ENCODE measurements at places on chromosomes 3 and 15. TPM values are rescaled to one million over a fixed set of nuclear protein-coding genes. Genes with fewer than 3 reads are reported as not detected.

GRCh38 chr3:72487078-72487765, 361.0 kb downstream of the SHQ1 start:
- no peak for DNase-seq
- peaks cover 30% of the 10 kb centered on the region for H3K4me1 ChIP-seq
- no peak overlapping the region for H3K27ac ChIP-seq
- H3K36me3 ChIP-seq: no peaks in the 10 kb centered on the region
- H3K4me3 ChIP-seq: no peak overlapping the region
- peaks cover 15% of the 10 kb centered on the region for H3K27me3 ChIP-seq

DNA sequence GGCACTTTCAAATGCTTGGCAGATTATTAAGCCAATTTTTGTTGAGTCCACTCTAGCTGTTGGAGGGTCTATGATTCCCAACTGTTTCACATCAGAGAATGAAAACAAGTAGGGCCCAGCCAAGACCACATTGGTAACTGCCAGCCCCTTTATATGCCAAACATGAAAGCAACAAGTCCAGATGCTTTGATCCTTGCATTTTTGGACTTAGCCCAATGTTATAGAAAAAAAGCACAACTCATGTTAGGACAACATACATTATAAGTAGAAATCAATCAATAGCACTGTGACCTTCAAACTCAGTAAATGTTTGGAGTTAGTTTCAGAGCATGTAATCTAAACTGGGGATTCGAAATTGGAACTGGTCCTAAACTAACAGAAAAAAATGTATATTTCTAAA, 674.7 kb downstream of the MECOM start:
- DNase-seq: no peak
- no peaks in the 10 kb centered on the region for H3K4me1 ChIP-seq
- no peaks in the 10 kb centered on the region for H3K27me3 ChIP-seq

HERC2 gene
- 45.7 TPM for total RNA-seq

DNA sequence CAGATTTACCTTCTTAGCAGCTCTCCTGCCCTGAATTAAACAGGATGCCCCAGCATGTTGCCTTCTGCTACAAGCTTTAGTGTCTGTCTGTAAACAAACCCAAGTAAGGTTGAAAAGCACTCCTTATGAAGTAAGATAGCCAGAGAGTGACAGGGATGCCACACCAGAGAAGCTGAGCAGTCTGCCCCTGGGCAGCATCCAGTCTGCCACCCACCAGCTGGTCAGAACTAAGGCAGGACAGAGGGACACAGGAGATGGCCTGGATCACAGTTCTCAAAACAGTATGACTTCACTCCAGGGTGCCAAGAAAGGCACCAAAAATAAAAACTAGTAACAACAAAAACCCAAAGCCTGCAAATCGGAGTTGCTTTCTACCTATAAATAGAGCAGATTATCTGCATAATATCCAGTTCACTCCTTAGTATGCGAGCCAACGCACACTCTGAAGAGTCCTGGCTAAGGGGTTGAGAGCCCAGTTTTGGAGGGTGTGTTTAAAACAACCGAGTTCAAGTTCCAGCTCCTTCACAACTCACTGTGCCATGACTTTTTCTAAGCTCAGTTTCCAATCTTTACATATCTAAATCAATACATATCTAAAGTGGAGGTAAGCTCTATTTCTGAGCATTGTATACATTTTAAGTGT, 198.9 kb downstream of the KCNMB2 start:
- no peaks in the 10 kb centered on the region for H3K36me3 ChIP-seq
- DNase-seq: no peak
- no peak overlapping the region for H3K4me3 ChIP-seq
- H3K4me1 ChIP-seq: no peaks in the 10 kb centered on the region
- no peak overlapping the region for H3K27ac ChIP-seq
- H3K27me3 ChIP-seq: no peaks in the 10 kb centered on the region

DNA sequence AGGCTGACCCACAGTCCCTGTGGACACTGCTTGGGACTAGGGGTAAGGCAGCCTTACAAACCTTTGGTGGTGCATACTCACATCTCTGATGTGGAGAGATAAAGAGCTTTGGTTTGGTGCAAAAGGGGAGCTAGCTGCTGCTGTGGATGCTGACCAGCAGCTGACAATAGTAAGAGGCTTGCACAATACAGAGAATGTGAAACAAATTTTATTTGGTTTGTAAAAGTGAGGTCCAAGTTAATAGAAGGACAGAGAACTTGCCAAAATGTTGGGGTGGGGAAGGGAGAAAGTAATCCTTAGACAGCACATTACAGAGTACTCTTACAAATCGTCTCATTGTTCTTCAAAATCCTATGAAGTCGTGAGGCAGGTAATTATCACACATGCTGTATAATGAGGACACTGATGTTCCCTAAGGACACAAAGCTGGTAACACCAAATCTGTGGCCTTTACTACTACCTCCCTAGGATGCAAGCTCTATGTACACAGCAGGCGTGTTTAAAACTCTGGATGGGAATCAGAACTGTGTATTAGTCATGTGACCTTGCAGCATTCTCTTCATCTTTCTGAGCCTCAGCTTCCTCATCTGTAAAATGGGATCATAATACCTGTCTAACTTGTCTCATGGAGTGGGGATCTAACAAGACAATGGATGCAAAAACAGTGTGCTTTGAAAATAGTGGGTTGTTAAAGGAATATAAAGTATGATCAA, 21.6 kb downstream of the ARHGAP31 start:
- DNase-seq: no peak
- H3K4me1 ChIP-seq: peaks cover 12% of the 10 kb centered on the region
- H3K36me3 ChIP-seq: peaks cover 17% of the 10 kb centered on the region
- H3K27me3 ChIP-seq: no peaks in the 10 kb centered on the region
- no peak overlapping the region for H3K4me3 ChIP-seq

DNA sequence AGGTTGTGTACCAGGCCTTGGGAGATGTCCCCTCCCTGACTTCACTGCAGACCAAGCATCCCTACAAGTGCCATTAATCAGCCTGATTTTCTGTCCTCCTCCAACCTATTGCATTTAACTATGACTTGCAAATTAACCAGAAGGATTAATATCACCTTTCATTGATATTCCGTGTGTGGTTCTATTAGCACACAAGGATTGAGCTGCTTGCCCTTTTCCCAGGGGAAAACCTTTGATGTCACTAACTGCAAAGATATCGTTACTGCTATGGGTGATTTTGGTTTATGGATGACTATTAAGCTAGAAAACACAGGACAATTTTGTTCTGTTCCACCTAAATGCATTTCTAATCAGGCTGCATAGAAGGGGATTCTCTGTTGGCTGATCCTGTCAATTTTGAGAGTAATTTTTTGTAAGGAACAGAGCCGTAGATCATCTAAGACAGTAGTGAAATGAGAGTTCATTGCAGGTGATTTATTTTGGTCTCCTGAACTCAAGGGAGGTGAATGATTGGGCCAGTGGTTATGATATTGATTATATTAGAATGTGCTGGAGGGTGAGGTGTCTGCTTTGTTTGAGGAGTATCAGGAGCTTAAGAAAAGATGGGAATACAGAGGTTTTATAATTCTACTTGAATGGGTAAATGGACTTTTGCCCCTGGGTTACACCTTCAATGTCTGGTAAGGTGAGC, 177.5 kb upstream of the SNTN start:
- H3K36me3 ChIP-seq: no peaks in the 10 kb centered on the region
- DNase-seq: no peak
- H3K27ac ChIP-seq: no peak overlapping the region
- no peaks in the 10 kb centered on the region for H3K27me3 ChIP-seq
- no peak overlapping the region for H3K4me3 ChIP-seq

GRCh38 chr15:69034352-69034751, 19.9 kb downstream of the NOX5 start:
- H3K27me3 ChIP-seq: peaks cover 39% of the 10 kb centered on the region
- DNase-seq: no peak
- no peak overlapping the region for H3K27ac ChIP-seq
- H3K4me1 ChIP-seq: peaks cover 4% of the 10 kb centered on the region

A4GNT gene
- total RNA-seq: not detected

DNA sequence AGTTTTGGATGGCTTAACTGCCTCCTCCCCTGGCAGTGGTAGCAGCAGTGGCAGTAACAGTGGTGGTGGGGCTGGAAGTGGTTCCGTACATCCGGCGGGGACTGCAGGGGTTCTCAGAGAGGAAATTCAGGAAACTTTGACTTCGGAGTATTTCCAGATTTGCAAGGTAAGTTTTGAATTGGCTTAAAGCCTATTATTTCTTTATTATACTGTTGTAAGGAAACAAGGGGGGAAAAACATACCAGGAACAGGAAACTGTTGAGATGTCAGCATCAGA, 1.5 kb downstream of the STXBP5L start:
- peaks cover 52% of the 10 kb centered on the region for H3K27me3 ChIP-seq
- H3K4me1 ChIP-seq: peaks cover 17% of the 10 kb centered on the region
- H3K4me3 ChIP-seq: peak overlapping the region; percentile 46
- no peaks in the 10 kb centered on the region for H3K36me3 ChIP-seq
- no peak for DNase-seq
- H3K27ac ChIP-seq: no peak overlapping the region

DNA sequence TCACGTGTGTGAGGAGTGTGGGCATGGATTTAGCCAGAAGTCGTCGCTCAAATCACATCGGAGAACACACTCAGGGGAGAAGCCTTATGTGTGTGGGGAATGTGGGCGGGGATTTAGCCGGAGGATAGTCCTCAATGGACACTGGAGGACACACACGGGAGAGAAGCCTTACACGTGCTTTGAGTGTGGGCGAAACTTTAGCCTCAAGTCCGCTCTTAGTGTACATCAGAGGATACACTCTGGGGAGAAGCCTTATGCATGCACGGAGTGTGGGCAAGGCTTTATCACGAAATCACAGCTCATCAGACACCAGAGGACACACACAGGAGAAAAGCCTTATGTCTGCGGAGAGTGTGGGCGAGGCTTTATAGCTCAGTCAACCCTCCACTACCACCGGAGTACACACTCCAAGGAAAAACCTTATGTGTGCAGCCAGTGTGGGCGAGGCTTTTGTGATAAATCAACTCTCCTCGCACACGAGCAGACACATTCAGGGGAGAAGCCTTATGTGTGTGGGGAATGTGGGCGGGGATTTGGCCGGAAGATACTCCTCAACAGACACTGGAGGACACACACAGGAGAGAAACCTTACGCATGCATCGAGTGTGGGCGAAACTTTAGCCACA, 28.1 kb downstream of the ZNF589 start:
- H3K4me1 ChIP-seq: no peaks in the 10 kb centered on the region
- no peak overlapping the region for H3K4me3 ChIP-seq
- H3K27me3 ChIP-seq: no peaks in the 10 kb centered on the region
- peaks cover 56% of the 10 kb centered on the region for H3K36me3 ChIP-seq
- DNase-seq: no peak

DNA sequence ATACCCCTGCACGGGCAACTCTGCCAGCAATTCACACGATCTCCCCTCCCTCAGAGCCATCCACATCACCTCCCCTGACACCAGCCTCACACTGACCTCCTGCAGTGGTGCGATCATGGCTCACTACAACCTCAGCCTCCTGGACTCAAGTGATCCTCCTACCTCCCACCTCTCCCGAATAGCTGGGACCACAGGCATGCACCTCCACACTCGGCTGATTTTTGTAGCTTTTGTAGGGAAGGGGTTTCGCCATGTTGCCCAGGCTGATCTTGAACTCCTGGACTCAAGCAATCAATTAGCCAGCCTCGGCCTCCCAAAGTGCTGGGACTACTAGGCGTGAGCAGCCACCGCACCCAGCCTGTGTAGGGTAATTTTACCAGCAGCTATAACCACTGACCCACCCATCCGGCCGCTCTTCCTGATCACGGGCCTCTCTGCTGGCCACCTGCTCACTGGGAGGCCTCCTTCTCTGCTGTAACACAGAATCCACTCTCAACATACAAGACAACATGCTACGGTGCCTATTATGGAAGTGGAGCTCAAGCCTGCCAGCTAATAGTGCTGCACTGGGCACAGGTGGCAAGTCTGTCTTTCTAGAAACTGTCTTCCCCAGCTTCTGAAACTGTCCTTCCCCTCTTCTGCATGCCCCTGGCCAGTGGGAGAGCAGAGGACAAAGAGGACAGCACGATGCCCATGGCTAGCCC, 4.6 kb downstream of the GP9 start:
- H3K27me3 ChIP-seq: peaks cover 42% of the 10 kb centered on the region
- H3K4me1 ChIP-seq: peaks cover 8% of the 10 kb centered on the region
- H3K4me3 ChIP-seq: no peak overlapping the region

DNA sequence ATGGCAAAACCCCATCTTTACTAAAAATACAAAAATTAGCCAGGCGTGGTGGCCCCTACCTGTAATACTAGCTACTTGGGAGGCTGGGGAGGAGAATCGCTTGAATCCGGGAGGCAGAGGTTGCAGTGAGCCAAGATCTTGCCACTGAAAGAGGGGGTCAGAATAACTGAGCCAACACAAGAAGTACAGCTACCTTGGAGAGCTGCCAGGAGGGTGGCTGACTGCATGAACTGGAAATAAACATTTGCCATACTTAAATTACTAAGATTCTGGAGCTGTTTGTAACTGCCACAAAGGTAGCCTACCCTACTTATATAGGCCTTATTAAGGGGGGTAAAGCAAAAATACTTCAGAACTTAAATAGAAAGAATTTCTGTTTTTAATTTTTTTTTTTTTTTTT, 15.4 kb upstream of the PIK3CB start:
- H3K27me3 ChIP-seq: no peaks in the 10 kb centered on the region
- no peak overlapping the region for H3K27ac ChIP-seq
- DNase-seq: no peak
- no peaks in the 10 kb centered on the region for H3K36me3 ChIP-seq

WDR93 gene
- 0.16 TPM for total RNA-seq

GRCh38 chr3:58874795-58875194, 175.0 kb downstream of the CFAP20DC start:
- H3K27me3 ChIP-seq: no peaks in the 10 kb centered on the region
- no peak overlapping the region for H3K4me3 ChIP-seq
- H3K27ac ChIP-seq: no peak overlapping the region

- no peak overlapping the region for H3K27ac ChIP-seq
- no peaks in the 10 kb centered on the region for H3K27me3 ChIP-seq
- no peak overlapping the region for H3K4me3 ChIP-seq
- DNase-seq: no peak
- H3K4me1 ChIP-seq: no peaks in the 10 kb centered on the region
- no peaks in the 10 kb centered on the region for H3K36me3 ChIP-seq
Measured at GRCh38 chr3:89212619-89213018, 105.2 kb downstream of the EPHA3 start.

- no peaks in the 10 kb centered on the region for H3K27me3 ChIP-seq
- no peak for DNase-seq
- no peak overlapping the region for H3K4me3 ChIP-seq
- no peaks in the 10 kb centered on the region for H3K4me1 ChIP-seq
- H3K27ac ChIP-seq: no peak overlapping the region
Measured at GRCh38 chr3:49295489-49296058, 18.5 kb upstream of the C3orf62 start.

DNASE1L3 gene
- 7.2 TPM for total RNA-seq

GRCh38 chr3:150544726-150545125, 1.6 kb downstream of the SERP1 start:
- H3K36me3 ChIP-seq: peaks cover 50% of the 10 kb centered on the region
- no peak overlapping the region for H3K27ac ChIP-seq

- H3K4me1 ChIP-seq: peaks cover 27% of the 10 kb centered on the region
- H3K36me3 ChIP-seq: peaks cover 2% of the 10 kb centered on the region
- peak overlapping the region; percentile 83 for H3K4me3 ChIP-seq
- peak overlapping the region; percentile 97 for H3K27ac ChIP-seq
- no peak for DNase-seq
Measured at GRCh38 chr3:100603469-100603868, 5.9 kb upstream of the ADGRG7 start.

CD200 gene
- 19.4 TPM for total RNA-seq

GRCh38 chr3:143847787-143848631, at the start of gene SLC9A9:
Gene SLC9A9 (minus strand): TSS chr3:143848468. CDS start chr3:143848322, 146 bp downstream.
- H3K36me3 ChIP-seq: peaks cover 6% of the 10 kb centered on the region
- H3K27me3 ChIP-seq: no peaks in the 10 kb centered on the region
- peak within 1 kb of the TSS; percentile 91 for H3K27ac ChIP-seq
- no peak for DNase-seq
- H3K4me1 ChIP-seq: peaks cover 50% of the 10 kb centered on the region

All from activated B cell treated with CpG ODN at 0.5 μM for 24 hours (primary cell).